NCI-H345 (cell line): ENCODE measurements at places on chromosomes 1 and 21.

DNA sequence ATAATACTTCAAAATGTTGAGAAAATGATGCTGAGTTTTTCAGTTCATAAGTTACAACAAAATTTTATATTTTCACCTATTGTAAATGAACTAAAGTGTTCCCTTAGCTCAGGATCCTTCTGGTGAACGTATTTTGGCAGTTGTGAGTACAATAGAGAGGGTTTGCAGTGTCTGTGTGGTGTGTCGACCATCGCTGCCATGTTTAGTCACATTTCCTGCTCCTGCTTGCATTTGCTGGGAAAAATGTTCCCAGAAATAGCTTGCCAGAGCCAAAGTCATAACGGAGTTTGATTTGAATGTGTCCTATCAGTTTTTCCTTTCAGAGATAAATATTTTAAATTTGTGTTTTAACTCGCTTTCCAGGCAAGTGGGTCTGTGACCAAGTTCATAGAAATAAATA, 117.1 kb upstream of the COL6A1 start:
- no peak for DNase-seq

- no peak for DNase-seq
These were observed 347.0 kb upstream of the AJAP1 start for GRCh38 chr1:4307468-4307845.

- no peak for DNase-seq
These were observed 103.5 kb upstream of the TLR5 start for GRCh38 chr1:223246476-223247112.

DNA sequence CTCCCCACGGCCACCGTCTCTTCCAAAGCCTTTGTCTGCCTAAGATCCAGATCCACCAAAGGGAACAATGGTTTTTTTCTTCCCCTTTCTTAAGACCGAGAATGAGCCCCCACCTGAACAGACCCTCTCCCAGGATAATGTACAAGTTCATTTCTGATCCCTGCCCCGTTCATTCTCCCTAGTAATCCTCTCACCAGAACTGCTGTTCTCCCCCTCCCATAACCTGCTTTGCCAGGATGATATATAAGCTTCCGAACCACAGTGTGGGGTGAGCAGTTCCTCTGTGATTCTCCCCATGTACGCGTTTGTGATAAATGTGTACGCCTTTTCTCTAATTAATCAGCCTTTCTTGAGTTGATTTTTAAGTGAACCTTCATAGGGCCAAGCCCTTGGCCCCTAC, 4.9 kb downstream of the RD3 start:
- DNase-seq: no peak

DNA sequence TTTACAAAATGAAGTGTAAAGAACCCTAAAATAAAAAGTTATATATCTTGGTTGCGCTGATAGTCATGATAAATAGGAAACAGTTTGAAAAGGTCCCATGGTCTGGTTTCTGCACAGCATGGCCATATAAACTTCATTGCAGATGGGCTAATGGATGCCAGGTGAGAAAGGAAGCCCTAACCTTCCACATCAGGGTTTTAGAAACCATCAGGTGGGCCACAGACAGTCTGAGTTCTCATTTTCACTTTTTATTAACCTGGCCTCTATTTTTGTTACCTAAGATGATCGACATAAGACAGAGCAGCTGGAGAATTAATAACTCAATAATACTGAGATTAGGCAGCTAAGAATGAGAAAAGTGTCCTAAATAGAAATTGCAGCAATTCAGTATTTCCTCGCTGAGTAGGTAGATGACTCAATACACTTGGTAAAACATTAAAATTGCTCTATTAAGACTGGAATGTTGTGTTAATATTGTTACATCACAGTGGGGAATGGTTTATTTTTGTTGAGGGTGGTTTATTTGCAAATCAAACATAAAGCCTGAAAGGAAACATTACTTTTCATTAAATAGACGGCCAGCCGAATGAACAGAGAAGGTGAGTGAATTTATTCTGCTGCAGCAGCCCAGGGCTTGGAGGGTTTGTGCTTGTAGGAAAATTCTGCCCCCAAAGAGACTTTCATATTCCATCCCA, 21.1 kb downstream of the C1orf21 start:
- no peak for DNase-seq

DNA sequence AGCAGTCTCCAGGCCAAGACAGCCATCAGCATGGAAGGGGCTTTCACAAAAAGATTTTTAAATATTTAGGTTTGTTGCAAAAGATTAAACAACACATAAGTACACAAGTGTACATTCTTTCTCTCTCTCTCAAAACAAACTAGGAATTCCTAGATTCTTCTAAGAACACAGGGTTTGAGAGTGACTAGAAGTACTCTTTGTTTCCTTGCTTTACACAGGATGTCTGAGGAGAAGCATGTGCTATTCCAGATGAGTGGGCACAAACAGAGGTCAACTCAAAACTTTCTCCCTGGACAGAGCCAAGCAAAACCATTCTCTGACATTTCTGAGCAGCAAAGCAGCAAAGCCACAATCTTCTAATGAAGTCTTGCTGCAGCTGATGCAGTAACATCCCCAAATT, 210.6 kb upstream of the HOOK1 start:
- no peak for DNase-seq

DNA sequence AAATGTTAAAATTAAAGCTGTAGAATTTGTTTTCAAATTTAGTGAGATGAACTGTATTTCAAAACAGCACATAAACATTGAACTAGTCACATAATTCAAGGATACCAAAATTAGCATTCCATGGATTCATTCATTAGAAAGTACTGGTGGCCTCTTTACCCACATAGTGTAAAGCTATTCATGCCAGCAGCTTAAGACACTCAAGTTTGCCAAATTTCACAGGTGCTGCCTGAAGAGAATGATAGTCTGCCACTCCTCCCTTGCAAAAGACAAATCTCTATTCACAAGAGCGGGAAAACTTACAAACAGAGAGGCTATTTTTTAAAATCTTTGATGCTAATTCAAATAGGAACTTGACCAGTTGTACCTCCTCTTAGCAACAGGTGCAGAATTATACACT, 337.0 kb downstream of the BRINP3 start:
- DNase-seq: no peak

DNA sequence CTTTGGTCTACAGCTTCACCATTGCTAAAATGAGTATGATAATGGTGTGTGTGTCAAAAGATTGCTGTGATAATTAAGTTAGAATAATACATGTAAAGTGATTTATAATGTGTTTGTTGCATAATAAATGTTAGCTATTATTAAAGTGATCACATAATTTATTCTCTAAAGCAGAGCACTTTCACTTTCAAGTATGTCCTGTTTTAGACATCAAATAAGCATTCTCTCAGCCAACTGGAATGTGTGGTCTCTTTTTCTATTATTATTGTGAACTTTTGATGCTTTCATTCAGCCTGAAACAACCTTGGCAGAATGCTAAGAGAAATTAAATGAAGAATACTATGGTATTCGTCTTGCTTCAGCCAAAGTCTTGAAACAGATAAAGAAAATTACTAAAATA, 102.8 kb upstream of the COL11A1 start:
- DNase-seq: no peak

- DNase-seq: no peak
These were observed 22.6 kb upstream of the MYSM1 start for GRCh38 chr1:58722414-58722813.

DNA sequence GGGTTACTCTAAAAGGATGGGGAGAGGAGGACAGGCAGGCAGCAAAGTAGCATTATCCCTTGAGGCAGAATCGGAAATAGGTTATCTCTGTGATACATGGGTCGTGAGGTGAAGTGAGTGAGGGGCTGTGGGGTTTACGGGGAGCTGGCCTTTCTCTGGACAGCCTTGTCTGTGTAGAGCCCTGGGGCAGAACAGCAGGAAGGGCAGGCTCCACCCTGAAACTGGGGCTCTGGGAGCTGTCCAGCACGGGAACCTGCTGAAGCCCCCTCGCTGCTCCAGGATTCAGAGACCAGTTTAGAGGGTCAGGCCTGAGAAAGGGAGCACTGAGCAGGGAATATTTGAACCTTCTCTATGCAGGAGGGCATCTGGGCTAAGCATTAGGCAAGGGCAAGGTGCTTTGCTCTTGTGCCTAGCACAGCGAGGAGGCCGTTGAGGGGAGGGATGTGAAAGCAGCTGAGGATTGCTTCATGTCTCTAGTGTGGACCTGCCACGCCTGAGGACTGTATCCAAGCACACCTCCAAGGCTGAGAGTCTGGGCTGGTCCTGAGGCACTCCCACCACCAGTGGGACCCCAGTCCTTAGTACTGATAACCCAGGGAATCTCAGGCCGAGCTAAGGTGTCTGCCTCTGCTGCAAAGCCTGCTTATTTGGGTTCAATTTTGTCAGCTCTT, 55.8 kb downstream of the NAV1 start:
- DNase-seq: no peak

- DNase-seq: no peak
These were observed 19.0 kb downstream of the SOD1 start for GRCh38 chr21:31678478-31678877.

GRCh38 chr1:182996816-182997215, 26.4 kb upstream of the LAMC1 start:
- no peak for DNase-seq

DNA sequence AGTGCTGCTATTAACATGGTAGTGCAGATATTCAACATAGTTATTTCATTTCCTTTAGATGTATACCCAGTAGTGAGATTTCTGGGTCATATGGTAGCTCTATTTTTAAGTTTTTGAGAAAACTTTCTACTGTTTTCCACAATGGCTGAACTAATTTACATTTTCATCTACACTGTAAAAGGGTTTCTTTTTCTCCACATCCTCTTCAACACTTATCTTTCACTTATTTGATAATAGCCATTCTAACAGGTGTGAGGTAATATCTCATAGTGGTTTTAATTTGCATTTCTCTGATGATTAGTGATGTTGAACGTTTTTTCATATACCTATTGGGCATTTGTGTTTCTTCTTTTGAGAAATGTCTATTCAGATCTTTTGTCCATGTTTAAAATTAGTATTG, 149.8 kb downstream of the PDE4B start:
- no peak for DNase-seq

DNA sequence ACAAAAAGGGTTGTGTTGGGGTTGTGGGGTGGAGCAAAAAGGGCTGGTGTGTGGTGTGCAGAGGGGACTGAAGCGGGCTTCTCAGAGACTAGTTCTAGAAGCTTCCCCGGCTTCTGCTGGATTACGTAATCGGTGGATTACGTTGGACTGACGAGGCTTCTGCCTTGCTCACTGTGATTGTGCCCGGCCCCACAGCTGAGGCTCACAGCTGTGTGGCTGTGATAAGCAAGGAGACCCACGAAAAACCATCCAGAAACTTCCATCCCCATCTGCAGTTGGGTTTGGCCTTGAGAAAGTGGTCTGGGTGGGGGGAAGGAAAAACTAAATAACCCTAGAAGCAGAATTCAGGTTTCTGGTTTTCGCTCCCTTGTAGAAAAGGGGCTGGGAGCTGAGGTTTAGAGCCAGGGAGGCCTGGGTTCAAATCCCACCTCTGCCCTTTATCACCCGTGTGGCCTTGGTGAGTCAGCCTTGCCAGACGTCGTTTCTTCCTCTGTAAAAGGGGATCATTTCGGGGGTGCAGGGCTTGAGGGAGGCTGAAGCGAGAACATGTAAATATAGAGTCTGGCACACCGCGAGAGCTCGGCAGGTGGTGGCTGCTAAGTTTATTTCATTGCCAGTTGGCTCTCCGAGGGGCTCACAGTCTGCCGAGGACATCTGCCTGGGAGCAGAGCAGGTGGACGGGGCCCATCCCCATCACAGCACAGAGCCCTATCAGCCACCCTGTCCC, 30.4 kb upstream of the DISP3 start:
- DNase-seq: no peak

DNA sequence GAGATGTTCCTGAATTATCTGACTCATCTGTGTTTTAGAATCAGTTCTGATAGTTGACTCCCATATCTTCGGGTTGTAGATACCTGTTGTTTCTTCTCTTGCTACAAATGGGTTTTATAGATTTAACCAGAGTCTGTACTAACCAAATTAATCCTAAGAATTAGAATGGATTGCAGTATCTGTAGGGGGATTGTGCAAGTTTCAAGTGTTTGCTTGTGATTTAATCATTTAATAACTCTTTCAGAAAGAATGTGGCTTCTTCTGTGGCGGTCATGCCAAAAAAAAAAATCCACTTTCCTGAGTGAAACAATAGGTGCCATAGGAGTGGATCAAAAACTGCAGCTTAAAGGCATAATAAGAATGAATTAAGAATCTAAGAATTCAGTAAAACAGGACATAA, 9.4 kb downstream of the IPO9 start:
- no peak for DNase-seq

GRCh38 chr1:153525088-153525728, 10.6 kb downstream of the S100A6 start:
- DNase-seq: no peak

DNA sequence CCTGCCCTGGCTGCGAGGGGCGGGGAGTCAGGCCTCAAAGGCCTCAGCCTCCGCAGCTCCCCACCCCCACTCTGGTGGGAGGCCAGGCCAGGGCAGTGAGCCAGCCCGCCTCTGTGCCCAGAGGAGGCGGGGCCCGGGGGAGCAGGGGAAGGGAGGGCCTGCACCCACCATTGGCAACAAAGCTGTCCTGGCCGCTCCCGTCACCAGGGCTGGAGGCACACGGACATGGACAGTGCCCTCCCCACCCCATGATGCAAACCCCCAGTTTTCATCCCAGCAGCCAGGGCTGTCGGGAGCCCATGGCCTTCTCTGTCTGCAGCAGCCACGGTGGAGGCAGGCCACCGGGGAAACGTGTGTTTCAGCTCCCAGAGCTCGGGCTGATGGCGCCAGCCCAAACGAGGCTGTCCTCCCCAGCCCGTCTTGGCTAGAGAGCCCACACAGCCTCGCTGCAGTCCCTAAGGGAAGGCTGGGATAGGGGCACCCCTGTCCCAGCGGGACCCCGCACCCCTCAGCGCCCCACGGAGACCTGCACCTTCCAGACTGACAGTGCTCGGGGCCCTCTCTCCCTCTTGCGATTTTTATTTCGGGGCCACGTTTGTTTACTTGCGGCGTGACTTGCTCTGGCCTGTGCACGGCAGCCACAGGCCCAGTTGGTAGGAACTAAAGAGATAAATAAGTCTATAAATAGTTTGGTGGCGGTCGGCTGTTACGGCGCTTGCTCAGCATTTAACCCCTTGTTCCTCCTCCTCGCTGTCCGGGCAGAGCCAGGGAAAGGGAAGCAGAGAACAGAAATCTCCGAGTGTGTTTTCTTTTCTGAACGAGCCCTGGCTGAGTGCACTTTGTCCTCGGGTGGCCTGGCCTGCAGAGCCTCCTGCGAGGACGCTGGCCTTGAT, 101.8 kb downstream of the PRDM16 start:
- no peak for DNase-seq

GRCh38 chr21:15761507-15762100, 31.8 kb downstream of the USP25 start:
- DNase-seq: no peak

- no peak for DNase-seq
These were observed 11.5 kb downstream of the RCC2 start for GRCh38 chr1:17427696-17428660.
